ENCODE measurements at places on chromosomes 12 and 14. TPM values are rescaled to one million over a fixed set of nuclear protein-coding genes. Genes with fewer than 3 reads are reported as not detected.

The TMED8 gene
- total RNA-seq: 12.1 TPM

The PRKCH gene
- 17.8 TPM for total RNA-seq

The PYGL gene
- total RNA-seq: 101 TPM

The FAM181A gene
- total RNA-seq: not detected

The ANG gene
- total RNA-seq: 4.2 TPM

The BIN2 gene
- not detected for total RNA-seq

The STYK1 gene
- 1.7 TPM for total RNA-seq

The KIF5A gene
- not detected for total RNA-seq

The SDR9C7 gene
- total RNA-seq: not detected

The SRGAP1 gene
- 3.7 TPM for total RNA-seq

The MYF6 gene
- 29.3 TPM for total RNA-seq

The ITGA5 gene
- 242 TPM for total RNA-seq

The GDF3 gene
- not detected for total RNA-seq

The RGS6 gene
- total RNA-seq: under 0.01 TPM

The OTUB2 gene
- total RNA-seq: 0.69 TPM

The GALC gene
- 22.2 TPM for total RNA-seq

- DNase-seq: no peak
These were observed 62.5 kb downstream of the MED13L start for GRCh38 chr12:116215023-116215422.

DNA sequence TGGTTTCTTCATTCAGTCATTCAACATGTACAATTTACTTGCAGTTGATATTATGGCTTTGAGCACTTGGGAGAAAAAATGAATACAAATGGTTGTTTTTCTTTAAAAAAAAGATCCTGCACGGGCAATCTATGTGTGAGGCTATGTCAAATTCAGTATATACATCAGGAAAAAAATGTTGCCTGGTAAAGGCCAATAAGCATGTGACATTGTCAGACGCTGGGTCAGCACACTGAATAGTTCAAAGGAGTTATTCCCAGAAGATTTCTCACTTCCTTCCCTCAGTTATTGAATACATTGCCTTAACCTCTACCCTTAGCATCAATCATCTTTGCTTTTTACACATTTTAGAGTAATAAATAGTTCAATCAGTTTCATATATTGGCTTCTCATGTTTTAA, 319.2 kb downstream of the NUAK1 start:
- DNase-seq: no peak

GRCh38 chr12:89126712-89127111, 225.6 kb downstream of the DUSP6 start:
- DNase-seq: no peak

GRCh38 chr14:92677087-92677668, 71.2 kb downstream of the LGMN start:
- no peak for DNase-seq

DNA sequence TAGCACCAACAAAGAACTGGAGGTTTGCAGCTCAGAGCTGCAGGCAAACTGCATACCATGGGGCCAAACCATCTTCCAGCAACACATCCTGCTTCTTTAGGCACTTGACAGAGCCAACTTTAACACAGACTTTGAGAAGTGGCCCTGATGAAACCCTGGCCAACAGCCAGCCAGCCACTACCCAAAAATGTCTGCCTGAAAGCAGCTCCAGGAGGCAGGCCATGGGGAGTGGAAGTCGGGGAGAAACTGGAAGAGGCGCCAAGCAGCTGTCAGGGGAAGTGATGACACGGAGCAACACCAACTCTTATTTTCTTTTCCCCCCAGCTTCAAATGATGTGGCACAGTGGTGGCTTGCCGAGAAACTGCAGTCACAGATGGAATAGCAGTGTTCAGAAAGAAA, 110.9 kb upstream of the PLXNC1 start:
- no peak for DNase-seq

GRCh38 chr14:104440297-104440956, 139.1 kb upstream of the C14orf180 start:
- no peak for DNase-seq

DNA sequence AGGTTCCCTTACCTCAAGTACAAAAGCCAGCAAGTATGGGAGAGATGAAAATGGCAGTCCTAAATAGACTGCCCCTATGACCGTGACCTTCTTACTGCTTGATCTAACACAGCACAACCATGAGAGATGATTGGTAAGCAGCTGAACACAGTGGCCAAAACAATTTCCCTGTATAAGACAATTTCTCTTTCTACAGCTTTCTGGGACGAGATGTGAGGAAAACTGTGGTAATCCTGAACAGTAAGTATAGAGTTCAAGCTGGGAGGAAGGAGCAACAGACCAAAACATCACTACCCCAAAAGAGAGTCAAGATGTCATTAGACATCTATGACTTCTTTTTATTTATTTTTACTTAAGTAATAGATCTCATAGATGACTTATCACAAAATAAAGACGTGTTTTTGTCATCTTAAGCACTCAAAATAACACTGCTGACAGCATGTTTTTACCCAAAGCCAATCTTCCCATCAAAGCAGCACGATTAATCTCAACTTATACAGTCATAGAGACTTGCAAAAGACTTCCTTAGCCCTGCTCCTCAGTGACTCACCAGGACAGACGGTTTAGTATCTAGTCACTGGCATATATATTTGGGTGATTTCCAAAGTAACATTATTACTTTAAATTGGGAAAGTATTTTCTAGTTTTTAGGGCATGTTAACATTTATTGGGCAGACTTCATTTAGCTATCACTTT, 3.7 kb downstream of the TMEM52B start:
- peak; percentile 49 for DNase-seq

- DNase-seq: no peak
These were observed 649.3 kb downstream of the RPS29 start for GRCh38 chr14:48936849-48937248.

DNA sequence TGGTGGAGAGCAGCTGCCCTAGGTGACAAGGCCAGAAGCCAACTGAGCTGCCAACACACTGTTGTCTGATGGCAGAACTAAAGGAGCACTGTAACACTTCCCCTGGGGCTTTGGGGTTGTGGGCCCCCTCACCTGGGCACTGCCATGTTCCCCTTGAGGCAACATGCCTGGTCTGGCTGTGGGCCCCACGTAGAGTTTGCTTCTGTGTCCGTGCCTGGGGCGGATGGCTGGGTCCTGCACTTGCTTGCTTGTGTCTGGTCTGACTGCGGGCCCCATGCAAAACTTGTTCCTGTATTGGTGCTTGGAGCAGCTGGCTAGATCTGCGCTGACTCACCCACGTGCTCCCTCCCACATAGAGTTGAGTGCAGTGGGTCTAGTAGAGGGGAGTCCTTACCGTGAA, 78.4 kb downstream of the MNAT1 start:
- no peak for DNase-seq

DNA sequence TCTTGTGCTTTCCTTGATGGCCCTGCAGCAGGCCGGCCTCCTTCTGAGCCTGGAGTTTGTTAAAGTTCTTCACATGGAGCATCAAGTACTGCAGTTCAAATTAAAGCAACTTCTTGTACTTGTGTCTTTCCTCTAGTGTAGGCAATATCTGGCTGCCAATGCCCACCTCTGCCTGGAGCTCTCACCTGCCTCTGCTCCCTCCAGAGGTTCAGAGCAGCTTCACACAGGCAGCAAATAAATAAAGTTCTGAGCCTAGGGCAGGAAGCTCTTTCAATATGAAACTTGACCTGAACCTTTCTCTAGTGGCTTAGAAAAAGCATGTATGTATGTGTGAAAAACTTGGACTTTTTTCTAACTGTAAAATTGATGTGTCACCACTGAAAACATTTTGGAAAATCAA, 65.9 kb downstream of the ITPR2 start:
- no peak for DNase-seq

DNA sequence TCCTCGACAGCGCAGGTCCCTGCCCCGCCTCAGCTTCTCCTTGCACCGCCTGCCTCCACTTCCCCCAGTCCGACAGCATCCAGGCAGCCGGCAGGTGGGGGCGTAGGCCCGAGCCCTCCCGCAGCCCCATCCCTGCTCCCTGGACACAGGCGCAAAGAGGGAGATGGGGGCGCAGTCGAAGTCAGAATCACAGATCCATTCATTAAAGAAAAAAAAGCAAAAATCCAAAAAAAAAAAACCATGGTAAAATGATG, 41.2 kb downstream of the RFLNA start:
- no peak for DNase-seq

DNA sequence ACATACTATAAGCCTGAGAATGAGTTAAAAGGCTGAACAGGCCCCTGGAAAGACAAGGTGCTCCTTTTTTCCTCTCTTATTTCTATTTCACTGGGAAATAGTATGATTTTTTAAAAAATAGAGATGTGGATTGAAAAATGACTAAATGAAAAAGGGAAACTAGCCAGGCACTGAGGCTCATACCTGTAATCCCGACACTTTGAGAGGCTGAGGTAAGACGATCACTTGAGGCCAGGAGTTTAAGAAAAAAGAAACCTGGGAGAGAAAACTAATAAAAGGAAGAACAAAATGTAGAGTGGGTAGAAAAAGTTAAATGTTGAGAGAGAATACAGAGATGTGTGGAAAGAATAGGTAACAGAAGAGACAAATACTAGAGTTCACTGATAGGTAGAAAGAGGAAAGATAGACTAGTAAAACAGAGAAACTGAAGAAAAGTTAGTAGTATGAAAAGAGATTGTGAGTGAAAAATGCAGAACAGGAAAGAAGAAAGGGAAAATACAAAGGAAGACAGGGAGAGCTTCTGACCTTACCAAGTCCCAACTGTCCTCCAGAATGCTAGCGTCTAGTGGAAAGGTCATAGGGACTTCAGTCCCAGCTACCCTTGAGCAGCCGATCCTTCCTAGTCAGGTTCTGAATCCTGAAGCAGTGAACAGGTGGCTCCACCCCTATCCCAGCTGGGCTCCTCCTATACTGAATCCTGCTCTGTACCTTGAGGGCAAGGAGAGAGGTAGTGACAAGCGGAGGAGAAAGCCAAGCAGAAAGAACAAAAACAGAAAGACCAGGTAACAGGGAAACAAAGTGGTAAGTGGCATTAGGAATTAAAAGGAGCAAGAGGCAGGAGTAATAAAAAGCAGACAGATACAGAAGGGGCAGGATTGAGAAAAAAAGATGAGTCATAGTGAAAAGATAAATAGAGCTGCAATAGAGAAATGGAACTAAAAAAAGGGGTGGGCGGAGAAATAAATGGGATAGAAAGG, 7.3 kb downstream of the TMEM116 start:
- DNase-seq: no peak

- no peak for DNase-seq
These were observed 5.6 kb upstream of the GLRX5 start for GRCh38 chr14:95529216-95529615.

GRCh38 chr12:12474931-12475795, 87.5 kb downstream of the DUSP16 start:
- no peak for DNase-seq

GRCh38 chr12:70843363-70843762, 77.2 kb downstream of the PTPRR start:
- no peak for DNase-seq

DNA sequence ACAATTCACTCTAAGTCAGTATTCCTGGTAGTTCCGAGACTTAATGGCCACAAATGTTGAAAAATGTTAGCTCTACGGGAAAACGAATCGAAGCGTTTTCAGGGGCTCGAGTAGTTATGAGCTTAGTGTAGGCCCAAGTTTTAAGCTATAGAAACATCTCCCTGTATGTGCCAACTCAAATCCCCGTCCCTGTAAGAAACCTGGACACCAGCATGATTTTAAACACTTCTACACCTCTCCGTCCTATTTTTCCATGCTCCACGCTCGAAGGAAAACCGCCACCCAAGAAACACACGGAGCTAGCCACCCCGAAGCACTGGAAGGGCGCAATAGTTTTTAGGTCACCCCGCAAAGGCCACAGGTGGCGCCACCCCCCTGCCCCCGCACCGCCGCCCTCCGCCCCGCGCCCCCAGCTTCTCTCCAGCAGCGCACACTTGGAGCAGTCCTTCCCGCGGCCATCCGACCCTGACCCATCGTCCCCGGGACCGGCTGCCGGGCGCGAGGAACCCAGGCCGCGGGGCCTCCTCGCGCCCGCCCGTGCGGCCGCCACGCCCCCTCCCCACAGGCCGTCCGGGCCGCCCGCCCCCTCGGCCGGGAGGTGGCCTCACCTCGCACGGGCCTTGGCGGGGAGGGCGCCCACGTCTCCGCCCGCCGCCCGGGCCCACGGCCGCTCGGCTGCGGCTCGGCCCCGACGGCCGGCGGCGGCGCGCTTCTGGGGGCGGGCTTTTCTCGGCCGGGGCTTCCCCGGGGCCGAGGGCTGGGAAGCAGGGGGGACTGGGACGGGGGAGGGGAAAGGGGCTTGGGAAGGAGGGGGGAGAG, 522 bp downstream of the R3HDM2 start:
- DNase-seq: peak; percentile 15
